ENCODE measurements at places on chromosomes 12 and 14.
A peak's percentile ranks its signal among the peaks of the same experiment; 100 is the strongest.

DNA sequence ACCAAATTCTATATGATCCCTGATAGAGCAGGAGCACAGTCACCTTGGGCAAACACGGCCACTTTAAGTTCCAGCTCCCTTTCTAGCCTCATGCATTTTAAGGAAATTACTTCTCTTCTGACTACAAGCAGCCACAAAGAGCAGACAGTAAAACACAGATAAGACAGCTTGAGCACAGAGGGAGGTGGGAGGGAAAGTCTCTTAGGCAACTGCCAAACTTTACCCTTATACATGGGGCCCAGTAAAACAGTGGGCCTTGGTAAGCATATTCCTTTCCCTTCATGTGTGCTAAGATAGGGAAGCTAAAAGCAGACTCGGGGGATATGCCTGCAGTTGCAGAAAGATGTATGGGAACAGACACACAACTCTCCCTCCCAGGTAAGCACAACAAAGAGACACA lies 235.9 kb downstream of the CPNE8 start:
- no peak for DNase-seq

DNA sequence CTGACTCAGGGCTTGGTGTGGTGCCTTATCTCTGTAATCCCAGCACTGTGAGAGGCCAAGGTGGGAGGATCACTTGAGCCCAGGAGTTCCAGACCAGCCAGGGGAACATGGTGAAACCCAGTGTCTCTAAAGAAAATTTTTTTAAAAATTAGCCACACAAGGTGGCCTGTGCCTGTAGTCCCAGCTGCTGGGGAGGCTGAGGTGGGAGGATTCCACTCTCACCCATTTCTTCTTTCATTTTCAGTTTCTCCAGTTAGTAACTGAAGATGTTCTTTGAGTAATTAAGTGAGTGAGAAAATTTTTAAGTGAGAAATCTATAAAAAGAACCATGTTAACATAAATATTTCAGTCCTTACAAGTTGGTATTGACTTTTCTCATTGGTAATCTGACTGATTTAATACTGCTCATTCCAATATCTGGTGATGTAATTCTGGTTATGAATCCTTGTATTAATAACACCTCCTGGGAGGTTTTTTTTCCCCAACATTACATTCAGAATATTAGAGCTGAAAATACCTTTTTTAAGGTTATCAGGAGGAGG lies 6.1 kb downstream of the METTL3 start:
- no peak for DNase-seq

DNA sequence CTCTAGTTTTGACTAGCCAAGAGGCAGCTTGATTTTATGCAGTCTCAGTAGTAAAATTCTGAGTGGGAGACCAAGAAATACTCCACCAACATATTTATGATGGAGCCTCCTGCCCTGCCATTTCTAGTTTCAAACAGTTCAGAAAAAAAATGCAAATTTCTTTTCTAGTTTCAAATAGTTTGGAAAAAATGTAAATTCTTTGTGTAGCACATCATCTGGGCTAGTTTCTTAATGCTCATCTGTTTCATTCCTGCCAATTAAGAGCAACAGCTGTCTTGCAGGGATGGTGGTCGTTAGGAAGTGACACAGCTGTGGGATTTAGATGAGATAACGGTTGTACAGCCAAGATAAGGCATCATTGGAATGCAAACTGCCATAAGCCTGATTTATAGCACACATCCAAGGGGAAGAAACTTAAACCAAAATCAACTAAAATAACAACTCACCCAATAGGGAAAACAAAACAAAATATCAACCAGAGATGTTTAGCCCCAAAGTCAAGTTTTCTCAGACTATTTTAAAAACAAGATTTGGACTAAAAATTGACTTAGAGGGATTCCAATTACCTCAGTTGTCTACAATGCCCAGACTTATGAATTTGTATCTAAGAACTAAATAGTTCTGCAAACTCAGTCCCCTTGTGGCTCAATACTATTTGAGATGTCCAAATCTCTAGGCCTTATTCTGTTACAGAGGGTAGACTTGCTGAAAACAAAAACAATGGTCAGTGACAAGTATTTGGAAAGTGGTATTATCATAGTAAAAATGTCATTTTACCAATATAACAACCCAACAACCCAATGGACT lies 291.3 kb upstream of the ATP2B1 start:
- peak; percentile 67 for DNase-seq

GRCh38 chr12:124454735-124455134 lies 112.7 kb downstream of the NCOR2 start:
- no peak for DNase-seq

GRCh38 chr14:60220917-60221316 lies 28.1 kb upstream of the PPM1A start:
- no peak for DNase-seq

DNA sequence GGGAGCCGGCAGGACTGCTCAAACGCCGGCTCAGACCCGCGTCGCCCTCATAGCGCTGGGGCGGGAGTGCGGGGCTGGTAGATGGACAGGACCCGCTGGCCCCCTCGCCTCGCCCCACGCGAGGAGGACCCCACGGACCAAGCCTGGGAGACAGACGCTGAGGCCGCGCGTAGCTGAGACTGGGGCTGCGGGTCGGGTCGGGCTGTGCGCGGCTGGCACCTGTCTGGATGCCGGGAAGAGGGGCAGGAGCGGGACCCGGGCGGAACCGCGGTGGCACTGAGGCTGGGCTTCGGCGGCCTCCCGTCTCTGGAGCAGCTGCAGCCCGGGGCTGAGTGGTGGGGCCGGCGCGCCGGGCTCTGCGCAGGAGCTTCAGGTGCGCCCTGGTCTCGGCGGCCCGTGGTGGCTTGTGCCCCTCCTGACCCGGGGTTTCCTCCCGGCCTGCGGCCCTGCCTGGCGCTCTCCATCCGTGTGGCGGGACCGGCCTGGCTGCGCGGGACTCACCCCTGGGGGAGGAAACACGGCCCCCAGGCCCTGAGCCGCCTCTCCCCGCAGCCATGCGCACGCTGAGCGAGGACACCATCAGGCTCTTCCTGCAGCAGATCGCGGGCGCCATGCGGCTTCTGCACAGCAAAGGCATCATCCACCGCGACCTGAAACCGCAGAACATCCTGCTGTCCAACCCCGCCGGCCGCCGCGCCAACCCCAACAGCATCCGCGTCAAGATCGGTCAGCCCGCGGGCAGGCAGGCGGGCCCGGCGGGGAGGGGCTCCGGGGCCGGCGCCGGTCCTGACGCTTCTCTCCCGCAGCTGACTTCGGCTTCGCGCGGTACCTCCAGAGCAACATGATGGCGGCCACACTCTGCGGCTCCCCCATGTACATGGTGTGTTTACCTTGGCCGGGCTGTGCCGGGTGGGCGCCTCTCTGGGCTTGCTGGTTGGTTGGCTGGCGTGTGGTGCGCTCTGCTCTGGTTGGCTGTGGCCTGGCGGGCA lies 14.0 kb downstream of the ULK1 start:
- DNase-seq = no peak

DNA sequence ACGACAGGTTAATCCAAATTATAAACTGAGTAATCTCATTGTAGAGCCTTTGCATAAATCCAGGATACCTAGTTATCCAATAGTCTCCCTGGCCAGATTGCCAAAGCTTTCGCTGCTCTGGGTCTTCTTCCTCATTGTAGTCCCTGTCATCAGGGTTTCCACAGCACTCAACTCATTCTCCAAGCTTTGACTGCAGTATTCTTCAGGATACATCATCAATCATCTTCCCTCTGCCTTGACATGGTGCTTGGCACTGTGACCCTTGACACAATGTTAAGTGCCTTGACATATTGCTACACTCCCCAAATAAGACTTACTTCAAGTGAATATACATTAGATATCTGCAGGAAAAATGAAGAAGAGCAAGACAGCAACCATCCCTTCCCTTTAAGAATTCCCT lies 60.1 kb upstream of the RESF1 start:
- no peak for DNase-seq
